GDM1 (cell line): ENCODE measurements at places on chromosomes 2 and 18.

- no peak for DNase-seq
Observed at GRCh38 chr2:120456867-120457266, 110.9 kb downstream of the INHBB start.

- peak; percentile 27 for DNase-seq
Observed at GRCh38 chr2:37877457-37878315, 47.4 kb upstream of the RMDN2 start.

- no peak for DNase-seq
Observed at GRCh38 chr2:232388324-232388891, 9.9 kb downstream of the ALPP start.

GRCh38 chr2:169112841-169113240 lies 43.5 kb downstream of the DHRS9 start:
- no peak for DNase-seq

- DNase-seq = no peak
Observed at GRCh38 chr18:46366201-46366600, 262.0 kb downstream of the HAUS1 start.

- DNase-seq = peak; percentile 26
Observed at GRCh38 chr18:23824240-23824639, 135.0 kb downstream of the LAMA3 start.

GRCh38 chr2:71689393-71689792 lies 236.0 kb downstream of the DYSF start:
- DNase-seq = no peak

- DNase-seq = no peak
Observed at GRCh38 chr2:188410504-188411235, 119.0 kb downstream of the GULP1 start.

GRCh38 chr2:15950088-15950952 lies 10.0 kb downstream of the MYCN start:
- no peak for DNase-seq

- DNase-seq = no peak
Observed at GRCh38 chr2:32783469-32783868, 155.6 kb downstream of the TTC27 start.

DNA sequence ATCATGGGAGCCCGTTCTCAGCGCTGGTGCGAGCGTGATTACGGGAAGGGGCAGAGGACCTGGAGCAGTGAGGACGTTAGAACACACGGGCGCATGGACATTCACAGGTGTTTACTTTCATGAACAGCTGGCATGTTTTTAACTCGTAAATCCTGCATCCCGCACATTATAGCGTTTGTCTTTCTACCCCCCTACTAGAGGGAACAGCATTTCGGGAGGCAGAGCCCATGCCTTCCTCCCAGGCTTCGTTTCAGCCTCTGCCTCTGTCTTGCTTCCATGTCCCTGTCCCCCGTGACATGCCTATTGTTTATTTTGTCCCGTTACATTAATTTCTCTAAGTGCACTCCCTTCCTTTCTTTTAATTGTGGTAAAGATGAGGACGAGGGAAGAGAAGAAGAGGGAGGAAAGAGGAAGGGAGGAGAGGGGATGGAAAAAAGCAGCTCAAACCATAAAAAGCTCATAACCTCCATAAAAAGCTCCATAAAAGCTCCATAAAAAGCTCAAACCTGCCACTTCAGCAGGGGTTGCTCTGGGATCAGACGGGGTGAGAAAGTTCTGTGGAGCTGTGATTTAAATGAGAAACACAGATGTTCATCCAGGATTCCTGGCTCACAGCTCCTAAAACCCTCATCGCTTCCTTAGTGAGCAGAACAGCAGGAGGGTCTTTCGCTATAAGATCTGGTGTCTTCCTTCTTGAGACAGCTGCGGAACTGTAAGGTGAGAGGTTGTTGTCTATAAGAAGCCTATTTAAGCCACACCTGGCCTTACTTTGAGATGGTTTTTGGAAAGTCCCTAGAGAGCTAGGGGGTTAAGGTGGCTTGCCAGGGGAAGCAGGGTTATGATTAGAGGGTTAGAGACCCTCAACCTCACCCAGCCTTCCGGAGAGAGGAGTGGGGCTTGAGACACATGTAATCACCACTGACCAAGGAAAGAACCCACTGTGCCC lies 66.6 kb upstream of the SNTG2 start:
- DNase-seq = no peak

GRCh38 chr2:195795879-195796278 lies 138.9 kb downstream of the SLC39A10 start:
- no peak for DNase-seq

- no peak for DNase-seq
Observed at GRCh38 chr18:74373428-74373827, 57.8 kb downstream of the C18orf63 start.

- DNase-seq = no peak
Observed at GRCh38 chr2:17309181-17309580, 209.1 kb downstream of the RAD51AP2 start.

GRCh38 chr2:219560893-219561178 lies 10.5 kb downstream of the OBSL1 start:
- DNase-seq = no peak

- no peak for DNase-seq
Observed at GRCh38 chr2:9439536-9439935, 16.1 kb downstream of the CPSF3 start.

GRCh38 chr18:28059861-28060260 lies 117.1 kb downstream of the CDH2 start:
- no peak for DNase-seq
